ENCODE measurements at places on chromosomes 1 and 21.
A peak's percentile ranks its signal among the peaks of the same experiment; 100 is the strongest.

DNA sequence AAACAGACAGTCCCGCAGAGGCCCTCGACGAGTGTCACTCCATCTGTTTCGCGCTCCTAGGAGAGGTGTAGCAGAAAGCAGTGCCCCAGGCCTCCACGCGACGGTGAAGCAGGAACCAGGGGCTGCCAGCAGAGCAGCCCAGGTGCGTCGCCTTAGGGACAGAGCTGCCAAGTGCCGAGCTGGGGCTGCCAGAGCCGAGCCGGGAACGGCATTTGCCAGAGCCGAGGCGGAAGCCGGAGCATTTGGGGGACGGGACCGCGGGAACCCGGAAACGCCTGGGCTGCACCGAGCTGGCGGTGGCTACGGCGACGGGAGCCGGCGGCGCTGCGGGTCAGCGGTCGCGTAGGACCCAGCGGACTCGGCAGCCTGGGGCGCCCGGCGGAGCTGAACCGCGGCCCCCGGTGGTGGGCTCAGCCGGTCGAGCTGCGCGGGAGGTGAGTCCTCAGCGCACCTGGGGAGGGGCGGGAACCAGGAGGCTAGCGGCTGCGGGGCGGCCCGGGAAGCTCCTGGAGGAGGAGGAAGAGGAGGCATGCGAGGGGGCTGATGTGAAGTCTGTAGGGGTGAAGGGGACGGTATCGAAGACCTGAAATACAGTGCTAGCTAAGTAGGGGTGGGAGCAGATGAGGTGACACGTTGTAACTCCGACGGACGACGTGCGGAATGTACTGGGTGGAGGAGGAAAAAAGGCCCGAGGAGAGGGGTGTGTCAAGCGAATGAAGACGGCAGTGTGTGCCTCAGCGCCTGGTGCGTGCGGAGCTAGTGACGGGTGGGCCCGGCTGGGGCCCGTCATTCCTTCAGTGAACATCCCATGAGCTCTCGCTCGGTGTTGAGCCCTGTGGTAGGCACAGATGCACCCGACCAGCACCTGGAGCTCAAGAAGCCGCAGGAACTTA is at the start of gene SLC35A3:
SLC35A3 (plus strand) TSS at position 268 of the 893 bp plus-strand sequence. CDS start 23,559 bp downstream, outside the sequence.
- peak; percentile 87 for DNase-seq

GRCh38 chr1:155889566-155889965 is 21.6 kb downstream of the RIT1 start:
- DNase-seq = no peak

DNA sequence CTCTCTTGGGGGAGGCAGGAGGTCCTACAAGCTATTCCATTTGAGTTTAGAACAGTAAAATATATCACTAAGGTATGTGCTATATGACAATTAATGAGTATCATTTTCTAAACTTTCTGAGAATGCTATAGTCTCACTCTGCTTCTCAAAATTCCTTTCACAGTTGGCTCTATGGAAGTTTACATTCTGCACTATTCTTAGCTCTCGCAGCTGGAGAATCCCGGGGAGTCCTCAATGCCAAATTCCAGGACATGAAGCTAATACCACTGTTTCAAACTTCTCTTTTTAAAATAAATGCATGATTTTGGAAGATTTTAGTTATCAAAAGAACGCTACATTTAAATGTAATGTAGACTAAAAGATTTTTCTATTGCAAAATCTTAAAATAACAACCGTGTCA is 22.4 kb upstream of the PALMD start:
- DNase-seq = no peak

DNA sequence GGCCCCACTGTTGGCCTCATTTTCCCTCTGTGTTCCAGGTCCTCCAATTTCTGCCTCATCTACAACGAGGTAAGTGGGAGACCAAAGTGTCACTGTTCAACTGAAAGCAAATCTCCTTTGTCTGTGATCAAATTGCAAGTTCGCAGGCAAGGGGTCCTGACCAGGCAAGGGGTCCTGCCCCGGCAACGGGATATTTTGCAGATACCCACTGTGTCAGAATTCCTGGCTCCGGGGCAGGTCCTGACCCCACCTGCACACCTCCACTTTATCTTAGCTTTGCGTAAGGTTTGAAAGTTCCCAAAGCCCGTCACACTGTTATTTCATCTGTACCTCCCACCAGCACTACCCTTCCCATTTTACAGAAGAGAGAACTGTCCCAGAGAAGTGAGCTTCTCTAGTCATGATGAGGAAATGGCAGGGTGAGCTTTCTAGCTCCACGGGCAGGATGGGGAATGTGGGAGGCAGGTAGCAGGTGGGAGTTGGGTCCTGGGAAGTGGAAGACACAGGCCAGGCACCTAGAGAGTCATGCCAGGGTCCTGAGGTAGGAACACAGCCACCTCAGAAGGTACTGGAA is 32.0 kb upstream of the CSF1 start:
- no peak for DNase-seq

GRCh38 chr1:4797016-4797410 is 142.6 kb downstream of the AJAP1 start:
- DNase-seq = no peak

DNA sequence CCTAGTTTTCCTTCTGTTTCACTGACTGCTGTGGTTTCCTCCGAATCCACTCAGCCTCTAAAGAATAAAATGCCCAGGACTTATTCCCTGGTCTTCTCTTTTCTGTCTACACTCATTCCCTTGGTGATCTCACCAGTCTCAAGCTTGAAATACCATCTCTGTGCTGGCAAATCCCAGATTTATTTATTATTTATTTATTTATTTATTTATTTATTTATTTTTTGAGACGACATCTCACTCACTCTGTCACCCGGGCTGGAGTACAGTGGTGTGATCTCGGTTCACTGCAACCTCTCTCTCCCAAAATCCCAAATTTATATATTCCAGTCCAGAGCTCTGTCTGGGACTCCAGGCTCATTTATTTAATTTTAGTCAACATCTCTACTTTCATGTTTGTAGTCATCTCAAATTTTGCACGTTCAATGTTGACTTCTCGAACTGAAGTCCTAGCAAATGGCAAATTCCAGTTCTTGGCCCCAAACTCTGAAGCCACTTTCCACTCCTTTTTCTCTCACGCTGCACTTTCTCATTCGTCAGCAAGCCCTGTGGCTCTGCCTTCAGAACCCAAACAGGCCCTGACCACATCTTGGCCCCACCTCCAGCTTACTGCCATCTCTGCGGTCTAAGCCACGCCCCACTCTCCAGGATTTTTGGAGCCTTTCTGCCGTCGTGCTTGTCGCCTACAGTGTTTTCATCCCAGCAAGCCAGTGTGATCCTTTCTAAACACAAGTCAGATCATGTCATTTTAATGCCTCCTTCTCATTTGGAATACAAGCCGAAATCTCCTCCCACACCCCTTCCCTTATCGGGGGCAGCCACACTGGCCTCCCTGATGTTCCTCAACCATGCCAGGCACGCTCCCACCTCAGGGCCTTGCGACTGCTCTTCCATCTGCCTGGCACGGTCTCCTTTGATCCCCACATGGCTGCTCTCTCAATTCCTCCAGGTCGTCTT is 14.2 kb upstream of the TENT5B start:
- DNase-seq = peak; percentile 30

DNA sequence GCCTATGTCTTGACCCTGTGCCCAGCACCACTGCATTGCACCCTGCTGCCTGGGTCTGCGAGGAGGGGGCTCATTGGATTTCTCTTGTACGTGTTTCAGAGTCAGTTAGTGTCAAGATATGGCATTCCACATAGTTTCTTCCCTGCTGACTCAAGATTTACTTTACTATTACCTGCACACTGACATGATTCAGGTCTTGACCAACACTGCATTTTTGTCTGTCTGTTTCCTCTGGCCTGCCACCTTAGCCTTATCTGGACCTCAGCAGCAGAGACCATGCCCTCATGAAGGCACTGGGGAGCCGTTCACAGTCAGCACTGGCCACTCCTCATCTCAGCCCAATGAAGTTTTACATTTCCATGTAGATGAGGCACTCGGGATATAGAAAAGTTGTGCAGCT is 155.4 kb downstream of the DHRS3 start:
- DNase-seq = no peak

DNA sequence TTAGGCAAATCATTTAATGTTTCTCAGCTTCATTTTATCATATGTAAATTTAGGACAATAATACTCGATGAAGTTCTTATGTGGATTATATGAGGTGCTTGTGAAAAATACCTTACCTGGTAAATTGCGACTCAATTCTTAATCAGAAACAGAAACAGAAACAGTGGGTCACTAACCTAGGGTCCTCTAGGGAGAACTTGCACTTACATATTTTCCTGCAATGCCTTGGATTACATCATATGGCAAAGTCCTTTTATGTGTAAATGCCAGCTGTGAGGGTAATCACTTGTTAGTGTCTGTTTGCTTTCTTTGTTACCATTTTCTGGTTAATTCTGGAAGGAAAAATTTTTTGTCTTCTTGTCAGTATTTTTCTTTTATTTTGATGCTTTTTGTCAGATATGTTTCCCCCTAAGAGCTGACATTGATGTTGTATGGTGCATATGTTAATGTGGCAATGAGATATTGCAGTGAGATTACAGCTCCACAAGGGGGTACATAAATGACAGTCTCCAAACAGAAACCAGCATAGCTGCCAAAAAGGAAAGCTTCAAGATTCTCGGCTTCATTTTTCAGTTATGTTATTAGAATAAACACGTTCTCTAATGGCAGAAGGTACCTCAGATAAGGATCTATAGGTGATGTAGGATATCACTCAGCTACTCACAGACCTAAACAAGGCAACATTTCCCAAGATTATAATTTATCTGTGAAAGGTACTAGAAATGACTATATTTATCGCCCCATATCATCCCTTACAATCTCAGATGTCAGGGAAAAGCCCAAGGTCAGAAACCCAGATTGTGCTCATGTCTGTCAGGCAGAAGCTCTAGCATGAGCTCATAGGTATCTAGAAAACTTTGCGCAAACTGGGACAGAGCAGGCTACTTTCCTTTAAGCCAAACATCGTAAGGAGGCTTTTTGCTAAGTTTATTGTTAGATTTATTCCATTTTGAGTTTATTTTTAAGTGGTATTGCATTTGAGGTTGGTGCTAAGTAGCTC is 119.9 kb downstream of the FASLG start:
- no peak for DNase-seq

DNA sequence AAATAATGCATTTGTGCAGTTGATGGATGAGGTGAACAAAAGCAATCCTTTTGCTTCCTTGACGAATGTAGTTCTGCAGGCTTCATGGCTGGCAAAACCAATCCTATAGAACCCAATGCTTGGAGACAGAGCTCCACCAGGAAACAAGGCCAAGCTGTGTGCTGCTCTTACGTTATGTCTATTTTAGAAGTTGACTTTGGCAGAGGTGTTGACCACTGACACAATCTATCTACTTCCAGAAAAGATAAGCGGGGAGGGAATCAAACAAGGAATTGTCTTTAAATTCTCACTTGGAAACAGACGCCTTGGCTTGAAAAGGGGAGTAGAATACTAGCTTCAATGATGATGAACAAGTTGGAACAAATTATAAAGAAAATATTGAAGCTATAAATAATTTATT is 211.2 kb downstream of the SETD4 start:
- DNase-seq = no peak

All from transverse colon (tissue), 4 donors.